CD4-positive, alpha-beta T cell treated with Interleukin-21 for 1 hour (primary cell): ENCODE measurements at places on chromosomes 11 and 22.

- DNase-seq = no peak
Measured at GRCh38 chr11:64119700-64120099, 46.2 kb downstream of the MACROD1 start.

GRCh38 chr11:12319461-12319951, 57.9 kb upstream of the PARVA start:
- no peak for DNase-seq

DNA sequence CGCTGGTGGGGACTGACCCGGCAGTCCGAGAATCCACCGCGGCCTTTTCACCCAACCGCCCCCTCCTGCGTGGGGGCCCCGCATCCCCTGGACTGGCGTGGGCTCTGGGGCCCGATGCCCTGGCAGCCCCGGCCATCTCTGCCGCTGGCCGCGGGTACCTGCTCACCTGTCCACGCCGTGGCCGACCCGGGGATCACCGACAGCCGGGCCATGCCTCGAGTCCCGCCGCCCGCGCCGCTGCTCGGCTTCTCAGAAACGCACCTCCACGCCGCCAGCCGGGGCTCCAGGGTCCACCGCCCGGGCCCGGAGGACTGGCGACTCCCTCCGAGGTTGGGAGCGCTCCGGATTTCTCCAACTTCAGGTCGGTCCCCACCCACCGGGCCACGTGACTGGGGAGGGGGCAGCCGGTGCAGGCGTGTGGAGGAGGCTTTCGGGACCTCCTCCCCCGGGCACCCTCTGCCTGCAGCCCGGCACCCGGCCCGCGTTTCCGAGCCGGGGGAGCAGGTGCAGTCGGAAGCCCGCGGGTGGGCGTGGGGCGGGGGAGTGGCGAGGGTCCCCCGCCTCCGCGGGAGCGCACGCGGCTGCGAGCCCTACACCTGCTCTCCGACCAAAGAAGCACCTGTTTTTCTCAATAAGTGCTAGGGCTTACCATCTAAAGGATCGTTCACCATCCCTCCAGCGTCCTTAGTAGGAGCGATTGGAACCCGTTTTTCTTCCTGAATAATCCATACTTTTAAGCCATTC, 554 bp upstream of the NRIP3 start:
- no peak for DNase-seq

DNA sequence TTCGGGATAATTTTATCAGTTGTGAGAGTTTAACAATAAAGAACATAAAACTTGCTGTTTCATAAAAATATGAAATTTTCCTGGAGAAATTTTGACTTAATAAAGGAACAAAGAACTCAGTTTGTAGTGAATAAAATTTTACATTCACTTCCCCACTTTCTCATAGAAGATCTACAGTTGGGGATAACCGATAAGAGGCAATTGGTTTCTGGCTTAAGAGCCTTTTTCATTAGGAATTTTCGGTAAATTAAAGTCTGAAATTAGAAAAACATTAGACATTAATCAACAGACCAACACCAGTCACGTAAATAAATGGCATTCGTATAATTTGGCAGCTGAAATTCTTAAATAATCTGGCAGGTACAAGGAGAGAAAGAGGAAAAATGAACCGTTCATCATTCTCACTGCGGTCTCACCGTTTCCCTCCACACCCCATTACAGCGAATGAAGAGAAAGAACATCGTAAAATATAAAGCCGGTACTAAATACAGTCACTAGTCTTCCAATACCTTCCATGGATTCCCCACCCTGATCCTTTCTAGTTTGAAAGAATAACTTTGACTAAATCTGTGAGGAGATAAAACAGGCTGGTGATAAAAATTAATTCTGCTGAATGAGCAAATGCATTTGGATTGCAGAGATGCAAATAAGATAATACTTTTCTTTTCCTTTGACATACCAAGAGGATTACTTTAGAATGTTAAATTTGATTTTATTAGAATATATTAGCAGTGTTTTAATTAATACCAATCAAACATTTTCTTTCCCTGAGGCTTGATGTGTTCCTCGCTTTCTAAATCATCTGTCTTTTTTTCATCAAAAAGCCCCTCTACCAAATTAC, 19.5 kb downstream of the BLID start:
- DNase-seq = no peak

- no peak for DNase-seq
Measured at GRCh38 chr22:30573594-30574094, 821 bp downstream of the GAL3ST1 start.
